ENCODE measurements at places on chromosomes 7 and 10. TPM values are rescaled to one million over a fixed set of nuclear protein-coding genes. Genes with fewer than 3 reads are reported as not detected.
A peak's percentile ranks its signal among the peaks of the same experiment; 100 is the strongest.

Gene FFAR4
- not detected for total RNA-seq

Gene METTL27
- total RNA-seq = 0.70 TPM

Gene AGR3
- 0.19 TPM for total RNA-seq

Gene ANKRD2
- 1.1 TPM for total RNA-seq

Gene FZD1
- total RNA-seq = 6.0 TPM

Gene LRRC18
- not detected for total RNA-seq

Gene TSPAN15
- 175 TPM for total RNA-seq

GRCh38 chr7:22346383-22347107 lies 10.4 kb downstream of the RAPGEF5 start:
- DNase-seq = no peak

GRCh38 chr10:77371421-77371820 lies 266.2 kb downstream of the KCNMA1 start:
- DNase-seq = no peak

GRCh38 chr7:155282671-155283070 lies 15.0 kb upstream of the INSIG1 start:
- DNase-seq = no peak

- no peak for DNase-seq
Measured at GRCh38 chr7:33720139-33720538, 185.2 kb upstream of the BMPER start.

DNA sequence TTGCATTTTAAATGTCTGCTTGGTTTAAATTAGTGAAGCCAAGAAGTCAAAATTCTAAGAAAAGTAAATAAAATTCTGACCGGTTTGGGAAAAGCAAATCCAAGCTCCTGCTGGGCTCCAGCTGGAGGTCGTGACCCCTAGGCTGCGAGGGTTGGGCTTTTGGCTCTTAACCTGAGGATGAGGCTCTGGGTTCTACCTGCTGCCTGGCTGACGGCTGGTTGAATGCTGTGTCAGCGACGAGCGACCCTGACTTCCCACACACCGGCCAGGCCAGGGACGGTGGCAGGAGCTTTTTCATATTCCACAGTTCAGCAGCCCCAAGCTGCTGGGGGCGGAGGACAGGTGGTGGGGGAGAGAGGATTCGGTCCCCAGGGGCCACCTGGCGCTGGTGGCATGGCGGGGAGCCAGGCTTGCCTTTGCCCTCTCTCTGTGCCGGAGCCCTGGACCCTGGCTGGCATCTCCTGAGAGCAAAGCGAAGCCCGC lies 843 bp upstream of the PLPP4 start:
- no peak for DNase-seq

DNA sequence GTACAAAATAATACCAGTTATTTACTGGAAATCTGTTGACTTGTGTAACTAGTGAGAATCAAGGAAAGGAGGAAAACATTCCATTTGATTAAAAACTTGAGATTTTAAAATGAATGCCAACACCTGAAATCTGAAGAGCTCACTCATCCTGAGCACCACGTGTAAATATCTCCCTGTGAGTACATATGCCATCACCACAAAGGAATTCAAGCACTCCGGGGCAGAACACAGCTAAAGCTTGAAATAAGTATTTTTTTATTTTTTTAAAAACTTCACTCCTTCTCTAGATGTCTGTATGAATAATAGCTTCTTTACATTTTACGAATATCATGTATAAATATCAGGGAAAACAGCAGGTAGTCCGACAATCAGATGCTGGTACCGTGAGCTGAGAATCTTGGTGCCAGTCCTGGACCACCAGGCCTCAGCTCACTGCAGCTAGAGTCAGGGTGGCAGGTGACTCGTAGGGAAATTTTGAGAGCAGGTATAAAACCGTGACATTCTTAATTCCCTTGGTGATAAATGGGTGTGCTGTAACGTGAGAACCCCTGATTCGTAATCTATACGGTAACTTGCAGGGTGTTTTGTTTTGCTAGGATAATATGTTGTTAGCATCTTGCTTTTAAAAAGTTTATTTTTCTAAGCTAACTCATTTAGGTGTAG lies 12.7 kb downstream of the LMTK2 start:
- peak; percentile 54 for DNase-seq

- DNase-seq = no peak
Measured at GRCh38 chr7:117164620-117165019, 158.2 kb downstream of the WNT2 start.

DNA sequence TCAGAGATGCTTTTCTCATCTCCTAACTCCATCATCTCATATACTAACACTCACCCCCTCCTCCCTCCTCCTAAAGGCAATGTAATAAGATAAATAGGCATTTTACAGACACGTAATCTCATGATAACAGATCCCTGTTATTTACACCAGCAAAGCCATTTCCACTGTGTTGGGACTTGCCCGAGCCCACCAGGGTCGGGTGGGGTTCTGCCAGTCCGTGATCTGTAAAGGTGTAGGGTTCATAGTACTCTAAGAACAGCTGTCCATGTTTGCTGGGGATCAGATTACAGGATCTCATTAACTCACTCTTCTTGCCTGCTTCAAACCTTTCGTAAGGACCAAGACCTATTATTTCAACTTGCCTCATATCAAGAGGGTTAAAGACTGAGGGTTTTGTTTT lies 172.4 kb downstream of the FZD1 start:
- no peak for DNase-seq

GRCh38 chr10:13669901-13670300 lies 83.1 kb downstream of the PRPF18 start:
- no peak for DNase-seq

- no peak for DNase-seq
Measured at GRCh38 chr10:72407927-72408600, 53.3 kb upstream of the DNAJB12 start.
